ENCODE measurements at places on chromosomes 2 and 18. TPM values are rescaled to one million over a fixed set of nuclear protein-coding genes. Genes with fewer than 3 reads are reported as not detected.

DNA sequence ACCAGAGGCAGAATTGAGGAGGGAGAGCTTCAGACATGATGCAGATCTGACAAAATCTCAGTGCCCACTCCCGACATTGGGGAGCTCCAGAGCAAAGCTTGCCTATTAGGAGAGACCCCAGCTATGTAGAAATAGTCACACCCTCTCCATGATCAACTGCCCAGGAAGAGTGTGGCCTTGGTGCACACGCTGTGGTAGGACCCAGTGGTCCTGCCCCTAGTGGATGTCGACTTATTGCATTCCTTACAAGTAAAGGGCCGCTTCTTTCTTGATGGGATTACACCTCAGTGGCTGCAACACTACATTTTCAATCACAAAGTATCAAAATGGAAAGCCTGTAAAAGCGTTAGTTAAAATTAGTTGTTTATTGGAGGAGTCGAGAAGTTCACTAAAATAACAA, 64.2 kb downstream of the VRK2 start:
- no peak for DNase-seq

DNA sequence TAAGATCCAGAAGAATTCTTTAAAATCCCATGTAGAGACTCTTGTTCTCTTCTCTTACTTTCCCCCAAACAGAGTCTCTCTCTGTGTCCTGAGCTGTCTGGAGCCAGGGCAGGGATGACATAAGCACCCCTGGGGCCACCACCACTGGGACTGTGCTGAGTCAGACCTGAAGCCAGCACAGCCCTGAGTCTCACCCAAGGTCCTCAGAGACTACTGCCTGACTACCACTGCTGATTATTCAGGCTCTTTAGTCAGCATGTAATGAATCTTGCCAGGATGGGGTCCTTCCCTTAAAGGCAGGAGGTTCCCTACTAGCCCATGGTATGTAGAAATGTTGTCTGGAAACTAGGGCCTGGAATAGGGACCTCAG, 34.9 kb upstream of the DYNC1I2 start:
- peak; percentile 61 for DNase-seq

DNA sequence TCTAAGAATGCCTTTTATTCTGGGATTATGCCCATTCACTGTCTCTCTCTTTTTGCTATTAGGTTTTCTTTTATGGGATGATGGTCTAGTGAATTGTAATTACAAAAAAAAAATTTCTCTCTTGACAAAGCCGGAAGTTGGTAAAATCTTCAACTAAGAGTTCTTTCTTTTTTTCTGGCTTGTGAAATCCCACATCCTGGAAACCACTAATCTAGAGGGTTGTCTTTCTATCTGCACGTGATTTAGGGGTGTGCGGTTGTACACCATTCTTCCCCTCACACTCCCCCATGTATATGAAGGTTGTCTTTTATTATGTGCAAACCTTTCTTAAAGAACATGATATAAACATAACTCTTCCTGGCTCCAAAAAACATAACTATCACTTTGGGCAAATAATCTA, 52.0 kb downstream of the GATA6 start:
- DNase-seq, result no peak

GRCh38 chr18:31555971-31556747, 35.5 kb upstream of the TTR start:
- DNase-seq, result peak; percentile 60

DNA sequence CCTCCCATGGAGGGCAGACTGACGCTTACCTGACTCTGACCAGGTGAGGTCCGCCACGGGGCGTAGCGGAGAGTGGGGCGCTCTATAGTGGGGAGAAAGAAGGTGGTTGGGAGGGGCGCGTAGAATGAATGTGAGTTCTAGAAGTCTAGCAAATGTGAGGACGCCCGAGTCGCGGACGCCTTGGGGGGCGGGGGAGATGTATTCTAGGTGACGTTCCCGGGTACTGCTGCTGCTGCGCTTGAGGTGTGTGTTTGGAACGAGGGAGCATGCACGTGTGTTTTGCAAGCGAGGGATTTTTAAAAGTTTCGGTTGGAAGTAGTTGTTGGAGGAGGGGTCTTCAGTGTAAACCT, 758 bp downstream of the RIF1 start:
- DNase-seq, result peak; percentile 54

DNA sequence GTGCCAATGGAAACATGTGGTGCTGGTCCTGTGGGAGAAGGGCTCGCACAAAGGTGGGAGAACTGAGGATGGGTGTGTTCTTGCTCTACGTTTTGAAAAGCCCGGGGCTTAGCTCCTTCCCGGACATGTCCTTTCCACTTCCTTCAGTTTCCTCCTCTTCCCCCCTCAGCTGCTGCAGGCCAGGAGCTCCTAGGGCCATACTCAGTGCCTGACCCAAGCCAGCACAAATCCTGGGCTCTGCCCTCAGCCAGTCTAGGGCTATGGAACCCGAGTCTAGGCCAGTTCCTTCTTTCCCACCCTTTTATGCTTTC, 1.4 kb upstream of the SIX2 start:
- DNase-seq, result no peak

IL36G gene
- total RNA-seq, result not detected

DNA sequence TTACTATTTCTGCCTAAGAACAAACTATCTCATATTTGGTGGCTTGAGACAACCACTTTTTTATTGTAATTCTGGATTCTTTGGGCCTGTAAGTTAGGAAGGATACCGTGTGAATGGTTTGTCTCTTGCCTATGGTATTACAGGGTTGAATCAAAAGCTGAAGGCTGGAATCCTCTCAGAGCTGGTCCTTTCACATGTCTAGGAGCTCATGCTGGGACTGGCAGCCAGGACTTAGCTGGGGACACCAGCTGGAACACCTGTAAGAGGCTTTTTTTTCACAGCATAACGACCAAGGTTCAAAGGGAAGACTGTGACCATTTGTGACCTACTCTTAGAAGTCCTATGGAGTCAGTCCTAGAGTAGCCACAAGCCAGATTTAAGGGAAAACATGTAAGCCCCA, 226.3 kb downstream of the ZNF804A start:
- DNase-seq, result no peak

- DNase-seq, result no peak
Measured at GRCh38 chr2:229931241-229931640, 8.9 kb downstream of the FBXO36 start.

GRCh38 chr2:147589127-147589526, 255.7 kb upstream of the ACVR2A start:
- DNase-seq, result no peak

ALPP gene
- total RNA-seq, result 0.59 TPM

- no peak for DNase-seq
Measured at GRCh38 chr18:48908916-48909315, 41.8 kb downstream of the SMAD7 start.

NTSR2 gene
- not detected for total RNA-seq

ITGA6 gene
- 47.7 TPM for total RNA-seq

DYNAP gene
- total RNA-seq, result not detected

DNA sequence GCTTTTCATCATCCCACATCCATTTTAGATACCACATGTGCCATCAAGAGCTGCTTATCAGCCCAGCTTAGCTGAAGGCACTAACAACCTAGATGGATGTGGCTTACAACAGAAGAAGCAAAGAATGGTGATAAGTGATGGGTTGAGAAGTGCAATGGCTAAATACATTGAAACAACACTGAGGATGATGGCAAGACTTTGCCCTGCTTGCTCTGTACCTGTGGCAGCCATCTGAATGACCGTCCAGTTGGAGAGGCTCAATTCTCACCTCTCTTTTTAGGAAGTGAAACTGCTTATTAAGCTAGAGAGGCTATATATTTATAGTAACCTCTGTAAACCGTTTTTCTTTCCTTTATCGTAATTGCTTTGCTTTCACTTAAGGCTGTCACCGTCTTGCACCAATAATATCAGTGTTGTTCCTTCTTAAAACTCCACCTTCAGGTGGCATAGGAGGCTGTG, 5.7 kb downstream of the GPATCH11 start:
- DNase-seq, result no peak

DNA sequence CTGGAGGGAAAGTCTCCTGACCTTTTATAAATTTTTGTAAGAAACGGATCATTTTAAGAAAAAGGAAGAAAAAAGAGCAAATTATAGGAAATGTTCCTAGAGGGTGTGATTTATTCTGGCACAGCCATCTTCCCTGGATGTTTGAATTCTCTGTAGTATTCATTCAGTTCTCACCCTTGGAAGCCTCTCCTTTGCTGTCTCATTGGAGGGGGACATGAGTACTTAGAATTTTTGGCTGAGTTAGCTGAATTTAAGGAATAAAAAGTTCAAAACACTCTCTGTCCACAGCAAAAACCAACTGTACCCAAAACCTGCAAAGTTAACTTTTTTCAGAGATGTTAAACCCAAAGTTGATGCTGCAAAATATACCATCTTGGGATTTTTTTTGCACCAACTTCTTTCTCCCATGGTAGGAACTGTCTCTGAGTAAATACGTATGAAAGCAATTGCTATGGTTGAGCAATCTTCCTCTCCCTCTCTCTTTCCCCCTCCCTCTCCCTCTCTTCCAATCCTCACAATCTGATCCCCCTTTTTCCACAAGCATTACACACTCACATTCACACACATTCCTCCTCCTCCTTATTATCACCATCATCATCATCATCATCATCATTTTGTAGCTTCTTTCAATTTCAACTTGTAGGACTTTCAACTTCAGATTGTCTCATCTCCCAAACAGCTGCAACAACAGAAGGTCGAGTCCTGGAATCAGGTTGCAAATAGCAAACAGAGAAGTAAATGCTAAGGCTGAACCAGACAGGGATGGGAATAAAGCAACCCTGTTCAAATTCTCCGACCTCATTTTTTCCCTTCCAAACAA, 183.7 kb downstream of the GFPT1 start:
- DNase-seq, result no peak

GRCh38 chr2:66962716-66963115, 434.4 kb upstream of the ETAA1 start:
- no peak for DNase-seq

BMPR2 gene
- total RNA-seq, result 14.6 TPM

DNA sequence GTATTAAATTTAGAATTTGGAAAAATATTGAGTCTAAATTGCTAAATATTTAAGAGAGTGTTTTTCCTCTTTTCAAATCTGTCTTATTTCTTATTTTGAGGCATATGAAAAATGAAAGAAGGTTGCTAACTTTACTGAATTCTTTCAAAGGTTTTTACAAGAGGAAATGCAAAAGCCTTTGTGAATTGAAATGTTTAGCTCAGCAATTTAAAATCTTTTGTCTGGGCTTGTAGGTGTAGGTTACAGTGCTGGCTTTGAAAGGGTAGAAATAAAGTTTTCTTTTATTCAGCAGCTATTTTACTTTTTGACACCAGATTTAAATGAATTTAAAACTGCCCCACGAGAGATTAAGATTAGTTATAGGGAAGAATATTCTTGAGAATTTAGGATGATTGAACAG, 192.0 kb downstream of the CDH7 start:
- no peak for DNase-seq

DNA sequence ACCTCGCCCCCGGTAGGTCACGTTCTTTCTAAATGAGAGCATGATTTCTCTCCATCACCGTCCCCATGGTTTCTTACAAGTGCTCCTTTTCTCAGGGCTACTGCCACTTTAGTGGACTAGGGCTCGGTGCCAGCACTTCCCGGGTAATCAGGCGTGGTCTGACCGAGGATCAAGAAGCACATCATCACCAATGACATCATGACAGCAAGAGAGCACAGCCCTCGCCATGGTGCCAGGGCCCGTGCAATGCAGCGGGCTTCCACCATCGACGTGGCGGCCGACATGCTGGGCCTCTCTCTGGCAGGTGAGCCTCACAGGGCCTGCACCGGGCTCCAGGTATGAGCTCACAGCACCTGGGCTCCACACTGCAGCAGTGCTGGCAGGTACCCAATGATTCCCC, 75.2 kb downstream of the INPP4A start:
- DNase-seq, result no peak

DNA sequence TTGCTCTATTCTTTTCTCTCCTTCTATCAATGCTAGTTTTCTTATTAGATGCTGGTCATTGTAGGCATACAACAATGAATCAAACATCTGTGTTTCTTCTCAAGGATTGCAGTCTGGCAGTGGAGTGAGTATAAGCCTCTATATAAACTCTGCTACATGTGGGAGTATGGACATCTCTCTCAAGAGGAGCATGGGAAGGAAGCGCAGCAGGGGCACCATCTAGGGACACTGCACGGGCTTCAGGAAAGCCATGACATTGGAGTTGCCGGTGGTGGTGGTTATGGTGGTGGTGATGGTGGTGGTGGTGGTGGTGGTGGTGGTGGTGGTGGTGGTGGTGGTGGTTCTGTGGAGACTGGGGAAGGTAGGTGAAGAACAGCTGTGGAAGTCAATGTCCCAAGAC, 462.6 kb downstream of the RNF144A start:
- DNase-seq, result no peak

GRCh38 chr2:98822301-98823164, 91.6 kb upstream of the MGAT4A start:
- DNase-seq, result no peak

- DNase-seq, result no peak
Measured at GRCh38 chr18:62312851-62313250, 12.3 kb upstream of the TNFRSF11A start.

- DNase-seq, result peak; percentile 78
Measured at GRCh38 chr2:150643114-150643725, 155.8 kb upstream of the RND3 start.

- peak; percentile 5 for DNase-seq
Measured at GRCh38 chr2:204885747-204886146, 340.5 kb downstream of the PARD3B start.

Data from M059J (cell line).